ENCODE measurements at places on chromosomes 12 and 14. TPM values are rescaled to one million over a fixed set of nuclear protein-coding genes. Genes with fewer than 3 reads are reported as not detected.

The CCDC38 gene
- total RNA-seq: 0.14 TPM

The FAM186B gene
- total RNA-seq: 1.5 TPM

The KRT82 gene
- total RNA-seq: not detected

The HOXC11 gene
- not detected for total RNA-seq

The CLEC7A gene
- total RNA-seq: 3.3 TPM

DNA sequence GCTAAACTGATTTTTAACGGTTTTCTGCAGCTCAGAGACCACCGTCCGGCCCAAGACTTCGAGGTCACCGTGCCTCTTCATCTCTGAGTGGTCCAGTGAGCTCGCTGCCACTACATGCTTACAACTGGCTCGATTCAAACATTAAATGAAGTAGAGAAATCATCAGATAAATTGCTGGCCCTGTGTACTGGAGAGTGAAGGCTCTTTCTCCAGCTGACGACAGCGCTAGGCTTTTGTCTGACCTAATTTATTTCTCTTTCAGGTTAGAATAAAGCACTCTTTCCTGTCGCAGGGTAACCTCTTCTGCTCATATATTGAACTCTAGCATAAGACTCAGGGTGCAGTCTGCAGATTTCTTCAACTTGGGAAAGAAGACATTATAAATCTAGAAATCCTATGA lies 6.4 kb downstream of the BCL11B start:
- no peak for DNase-seq
- no peak overlapping the region for H3K27ac ChIP-seq
- H3K4me3 ChIP-seq: no peak overlapping the region
- H3K4me1 ChIP-seq: no peaks in the 10 kb centered on the region
- peaks cover 48% of the 10 kb centered on the region for H3K27me3 ChIP-seq
- no peaks in the 10 kb centered on the region for H3K36me3 ChIP-seq

GRCh38 chr14:64801800-64802199 lies 77.9 kb downstream of the SPTB start:
- no peaks in the 10 kb centered on the region for H3K4me1 ChIP-seq
- H3K27ac ChIP-seq: no peak overlapping the region
- no peak for DNase-seq
- H3K36me3 ChIP-seq: no peaks in the 10 kb centered on the region
- no peak overlapping the region for H3K4me3 ChIP-seq
- H3K27me3 ChIP-seq: no peaks in the 10 kb centered on the region

- H3K27me3 ChIP-seq: no peaks in the 10 kb centered on the region
- no peak overlapping the region for H3K4me3 ChIP-seq
- no peaks in the 10 kb centered on the region for H3K36me3 ChIP-seq
- no peaks in the 10 kb centered on the region for H3K4me1 ChIP-seq
- H3K27ac ChIP-seq: no peak overlapping the region
Observed at GRCh38 chr12:114976372-114976771, 292.4 kb upstream of the TBX3 start.
